ENCODE measurements at places on chromosomes 2 and 18.

DNA sequence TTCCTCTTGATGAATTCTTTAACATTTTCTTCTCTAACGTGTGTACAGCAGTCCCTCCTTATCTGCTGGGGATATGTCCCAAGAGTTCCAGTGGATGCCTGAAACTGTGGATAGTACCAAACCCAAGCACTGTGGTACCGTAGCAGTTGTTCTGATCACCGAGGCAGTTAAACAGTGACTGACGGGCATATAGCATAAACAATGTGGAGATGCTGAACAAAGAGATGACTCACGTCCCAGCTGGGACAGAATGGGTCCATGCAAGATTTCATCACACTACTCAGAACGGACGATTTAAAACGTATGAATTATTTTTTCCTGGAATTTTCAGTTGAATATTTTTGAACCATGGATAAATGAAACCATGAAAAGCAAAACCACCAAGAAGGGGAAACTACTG lies 54.5 kb upstream of the SPAG16 start:
- DNase-seq, result no peak

GRCh38 chr2:19336781-19337180 lies 21.6 kb downstream of the OSR1 start:
- DNase-seq, result no peak

DNA sequence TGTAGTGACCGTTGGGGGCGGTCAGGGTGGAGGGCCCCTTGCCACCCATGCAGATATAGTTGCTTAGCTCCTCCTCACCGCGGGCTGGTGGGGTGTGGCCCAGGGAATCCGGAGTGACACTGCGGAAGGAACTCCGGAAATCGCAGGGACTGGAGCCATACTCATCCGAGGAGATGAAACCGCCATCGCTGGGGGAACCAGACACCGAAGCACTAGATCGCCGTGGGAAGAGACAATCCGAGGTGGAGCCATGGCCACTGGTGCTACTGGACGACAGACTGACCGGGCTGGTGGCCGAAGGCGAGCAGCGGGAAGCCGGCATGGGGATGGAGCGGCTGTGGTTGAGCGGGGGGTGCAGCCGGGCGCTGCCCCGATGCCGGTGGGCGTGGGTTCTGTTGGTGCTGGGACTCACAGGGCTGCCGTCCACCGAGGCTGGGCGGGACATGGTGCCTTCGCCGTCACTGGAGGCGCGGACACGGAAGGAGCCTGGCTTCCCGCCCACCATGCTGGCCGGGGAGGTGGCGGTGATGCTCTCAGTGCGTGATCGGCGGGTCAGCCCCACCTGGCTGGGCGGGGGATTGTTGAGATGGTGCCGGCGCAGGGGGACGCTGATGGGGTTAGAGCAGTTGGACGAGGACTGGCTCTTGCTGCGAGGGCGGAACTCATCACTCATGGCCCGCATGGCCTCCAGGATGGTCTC lies 2.2 kb downstream of the IRS1 start:
- no peak for DNase-seq

GRCh38 chr2:17303521-17303920 lies 214.7 kb downstream of the RAD51AP2 start:
- no peak for DNase-seq

GRCh38 chr2:53964257-53964952 lies 6.4 kb downstream of the PSME4 start:
- DNase-seq, result no peak

DNA sequence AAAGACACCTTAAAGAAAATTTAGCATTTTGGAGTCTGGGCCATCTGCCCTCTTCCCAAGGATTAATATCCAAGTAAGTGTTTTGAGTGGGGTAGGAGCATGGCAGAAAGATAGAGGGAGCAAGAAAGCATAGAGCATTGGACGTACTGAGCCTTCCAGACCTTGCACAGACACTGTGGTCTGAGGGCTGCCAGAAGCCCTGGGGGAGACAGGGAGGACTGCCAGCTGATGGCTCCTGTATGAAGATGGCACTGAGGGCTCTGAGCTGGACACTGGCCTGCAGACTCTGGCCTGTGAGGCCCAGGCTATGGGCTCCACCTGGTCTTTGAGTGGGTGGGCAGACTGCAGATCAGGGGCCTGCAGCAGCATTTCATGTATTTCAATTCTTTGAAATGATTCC lies 2.9 kb upstream of the PKDCC start:
- DNase-seq, result no peak

DNA sequence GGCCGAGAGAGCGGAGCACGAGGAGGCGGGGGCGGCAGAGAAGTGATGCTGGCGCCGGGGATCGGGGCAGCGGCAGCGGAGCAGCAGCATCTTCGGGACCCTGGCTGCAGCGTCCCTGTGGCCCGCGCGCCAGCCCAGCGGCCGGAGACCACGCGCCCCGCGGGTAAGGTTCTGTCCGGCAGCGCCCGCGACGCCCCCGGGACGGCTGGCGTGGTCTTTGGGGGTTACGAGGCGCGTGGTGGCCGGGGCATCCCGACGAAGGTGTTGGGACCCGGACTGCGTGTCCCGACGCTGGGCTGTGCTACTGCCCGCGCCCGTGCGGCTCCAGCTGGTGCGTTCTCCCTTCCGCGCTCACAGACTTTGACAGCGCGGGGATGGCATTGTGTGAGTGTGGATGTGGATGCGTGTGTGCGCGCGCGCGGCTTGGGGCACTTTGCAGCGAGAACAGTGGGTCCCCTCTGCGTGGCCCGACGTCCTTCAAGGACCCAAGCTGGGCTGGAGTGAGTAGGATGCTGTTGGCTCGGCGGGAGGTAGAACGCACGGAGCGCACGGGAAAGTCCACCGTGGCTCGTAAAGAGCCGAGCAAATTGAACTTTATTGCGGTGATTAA lies 405.0 kb downstream of the XIRP2 start:
- DNase-seq, result no peak

GRCh38 chr2:8168876-8169424 lies 512.9 kb upstream of the ID2 start:
- DNase-seq, result no peak

- peak; percentile 9 for DNase-seq
These were observed 231.4 kb downstream of the LRRTM1 start for GRCh38 chr2:80073134-80073561.

DNA sequence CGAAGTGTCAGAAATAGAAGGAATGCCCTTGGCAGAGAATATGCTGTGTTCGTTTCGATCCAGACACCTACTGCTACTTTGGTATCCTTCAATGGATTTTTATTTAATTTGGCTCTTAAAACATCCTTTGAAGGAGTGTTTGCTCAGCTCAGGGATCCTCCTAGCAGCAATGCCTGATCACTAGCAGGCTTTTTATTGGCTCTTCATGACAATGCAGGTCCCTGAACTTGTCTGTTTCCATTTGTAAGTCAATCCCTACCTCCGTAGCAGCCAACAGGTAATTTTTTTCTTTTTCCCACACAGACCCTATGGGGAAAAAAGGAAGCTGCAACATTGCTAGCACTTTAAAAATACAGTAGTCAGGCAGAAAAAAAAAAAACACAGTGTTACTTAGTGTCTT lies 366.2 kb upstream of the LRRTM1 start:
- DNase-seq, result no peak

GRCh38 chr18:68764016-68764415 lies 33.9 kb upstream of the CCDC102B start:
- DNase-seq, result no peak

DNA sequence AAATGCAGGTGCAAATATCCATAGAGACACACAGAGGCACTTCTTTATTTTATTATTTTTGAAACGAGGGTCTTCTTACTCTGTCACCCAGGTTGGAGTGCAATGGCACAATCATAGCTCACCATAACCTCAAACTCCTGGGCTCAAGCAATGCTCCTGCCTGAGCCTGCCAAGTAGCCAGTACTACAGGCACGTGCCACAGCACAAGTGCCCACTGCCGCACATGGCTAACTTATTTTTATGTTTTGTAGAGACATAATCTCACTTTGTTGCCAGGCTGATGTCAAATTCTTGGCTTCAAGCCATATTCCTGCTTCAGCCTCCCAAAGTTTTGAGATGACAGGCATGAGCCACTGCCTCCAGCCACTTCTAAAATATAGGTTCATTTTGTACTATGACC lies 537.6 kb downstream of the THSD7B start:
- DNase-seq, result no peak

- DNase-seq, result no peak
These were observed 53.5 kb upstream of the SLC25A52 start for GRCh38 chr18:31814132-31814531.

DNA sequence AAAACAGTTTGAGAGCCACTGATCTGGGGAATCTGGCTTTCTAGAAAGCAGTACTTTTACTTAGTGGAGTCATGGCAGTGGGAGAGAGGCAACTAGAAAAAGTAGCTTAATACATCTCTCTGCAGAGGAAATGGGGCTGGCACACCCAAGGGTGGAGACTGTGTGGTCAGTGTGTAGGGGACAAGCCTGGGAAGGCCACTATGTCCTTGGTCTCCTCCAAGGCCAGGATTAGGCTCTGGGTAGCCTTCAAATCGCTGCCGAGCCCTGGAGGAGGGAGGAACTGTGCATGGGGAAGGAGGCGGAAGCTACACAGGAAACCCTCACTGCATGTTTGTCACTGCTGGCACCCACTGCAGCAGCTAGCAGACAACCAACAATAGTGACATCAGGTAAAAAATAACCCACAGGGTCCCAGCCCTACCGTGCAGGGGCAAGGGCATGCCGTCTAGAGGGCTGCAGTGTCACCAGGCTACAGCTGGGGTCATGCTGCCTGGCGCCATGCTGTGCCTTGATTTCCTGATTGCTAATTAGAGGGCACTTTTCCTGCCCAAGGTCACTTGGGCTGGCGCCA lies 34.8 kb downstream of the LBH start:
- DNase-seq, result no peak

DNA sequence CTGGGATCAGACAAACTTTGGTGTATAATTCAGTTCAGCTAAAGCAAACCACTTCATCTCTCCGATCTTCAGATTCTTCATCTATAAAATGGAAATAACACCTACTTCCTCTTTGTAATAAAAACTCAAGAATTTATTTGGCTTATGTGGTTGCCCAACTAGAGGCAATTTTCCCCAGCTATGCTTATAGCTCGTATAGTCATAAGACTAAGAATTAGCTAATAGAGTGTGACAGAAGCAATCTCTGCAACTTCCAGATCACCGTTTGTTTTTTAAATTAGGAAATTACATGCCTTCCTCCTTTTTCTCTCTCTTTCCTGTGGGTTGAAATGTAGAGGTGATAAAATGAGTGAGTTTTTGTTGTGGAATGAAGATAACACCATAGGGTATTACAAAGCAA lies 35.3 kb upstream of the KCNF1 start:
- no peak for DNase-seq

DNA sequence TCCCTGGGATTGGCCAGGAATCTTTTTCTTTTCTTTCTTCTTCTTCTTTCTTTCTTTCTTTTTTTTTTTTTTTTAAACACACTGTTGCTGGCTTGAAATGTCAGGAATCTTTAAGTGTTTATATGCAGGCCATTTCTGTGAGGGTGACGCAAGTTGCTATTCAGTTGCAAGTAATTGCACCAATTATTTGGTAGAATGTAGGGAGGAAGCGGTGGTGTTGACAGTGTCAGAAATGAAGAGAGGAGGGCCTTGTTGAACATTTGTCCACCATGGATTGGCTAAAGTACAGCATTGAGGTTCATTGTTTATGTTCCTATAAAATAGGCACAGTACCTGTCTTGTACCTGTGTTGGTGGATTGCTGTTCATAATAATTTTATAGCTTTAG lies 6.5 kb downstream of the RPIA start:
- DNase-seq, result no peak

- DNase-seq, result no peak
These were observed 309.0 kb upstream of the CDH2 start for GRCh38 chr18:28485918-28486317.

- no peak for DNase-seq
These were observed 79.1 kb upstream of the BCL2L11 start for GRCh38 chr2:111041398-111042202.

GRCh38 chr2:33321876-33322483 lies 154.5 kb upstream of the RASGRP3 start:
- DNase-seq, result no peak

DNA sequence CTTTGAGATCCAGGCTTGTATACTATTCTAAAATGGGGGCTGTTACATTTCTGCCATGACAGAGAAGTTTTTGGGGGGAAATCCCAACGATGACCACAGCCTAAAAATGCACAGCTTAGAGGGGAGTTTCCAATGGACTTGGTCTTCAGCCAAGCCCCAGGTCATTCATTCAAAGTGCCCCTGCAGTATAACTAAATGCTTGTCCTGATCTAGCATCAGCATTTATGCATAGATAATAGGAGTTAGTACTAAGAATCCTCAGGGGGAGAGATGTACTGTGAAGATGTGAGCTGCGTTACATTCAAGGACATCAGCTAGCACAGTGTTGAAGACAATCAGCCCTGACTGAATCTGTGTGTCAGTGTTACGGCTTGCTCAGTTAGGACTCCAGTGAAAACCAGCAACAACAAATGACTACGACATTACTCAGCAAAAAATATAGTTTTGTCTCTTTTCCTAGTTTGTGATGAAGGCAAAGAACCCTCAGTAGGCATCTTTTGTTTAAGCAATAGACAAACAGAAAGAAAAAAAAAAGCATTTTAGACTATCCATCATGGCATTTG lies 160.9 kb downstream of the ZEB2 start:
- no peak for DNase-seq

- no peak for DNase-seq
These were observed 12.1 kb upstream of the HMSD start for GRCh38 chr18:63936932-63937393.

- DNase-seq, result no peak
These were observed 4.4 kb upstream of the ACKR3 start for GRCh38 chr2:236565212-236565611.

GRCh38 chr18:3493501-3494244 lies 43.7 kb downstream of the TGIF1 start:
- peak; percentile 26 for DNase-seq

GRCh38 chr2:11433822-11434221 lies 32.1 kb downstream of the E2F6 start:
- no peak for DNase-seq

DNA sequence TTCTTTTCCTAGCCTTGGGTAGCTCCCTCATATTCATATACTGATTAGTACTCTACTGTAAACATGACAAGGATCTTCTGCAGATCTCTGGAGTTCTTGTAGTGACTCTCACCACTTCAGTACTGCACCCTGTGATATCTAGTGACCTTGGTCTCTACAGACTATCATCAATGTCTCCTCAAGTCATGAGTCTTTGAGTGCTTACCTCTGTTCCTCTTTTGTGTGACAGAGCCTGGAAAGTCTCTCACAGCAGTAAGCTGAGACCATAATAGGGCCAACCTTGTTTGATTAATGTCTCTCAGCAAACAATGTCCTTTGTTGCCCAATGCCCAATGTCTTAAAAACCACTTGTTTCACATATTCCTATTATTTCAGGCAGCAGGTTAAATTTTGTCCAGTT lies 34.2 kb upstream of the BAZ2B start:
- DNase-seq, result no peak

DNA sequence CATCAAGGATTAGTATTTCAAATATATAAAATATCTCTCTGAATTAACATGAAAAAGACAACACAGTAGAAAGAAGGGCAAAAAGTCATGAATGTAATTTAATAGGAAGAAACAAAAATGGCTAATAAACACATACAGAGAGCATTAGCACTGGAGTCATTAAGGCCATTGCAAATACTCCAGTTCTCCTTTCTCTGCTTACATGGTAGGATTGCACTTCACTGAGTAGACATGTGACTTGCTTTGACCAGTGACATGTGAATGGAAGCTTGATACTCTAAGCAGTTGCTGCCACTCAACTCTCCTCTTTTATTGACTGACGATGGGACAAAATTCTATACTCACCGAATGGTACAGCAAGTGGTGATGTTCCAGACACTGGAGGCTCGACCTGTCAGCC lies 153.9 kb upstream of the LGALSL start:
- DNase-seq, result no peak
